ENCODE measurements at places on chromosomes 4 and X. TPM values are rescaled to one million over a fixed set of nuclear protein-coding genes. Genes with fewer than 3 reads are reported as not detected.

- DNase-seq: no peak
These were observed 578 bp downstream of the DCUN1D4 start for GRCh38 chr4:51843309-51844152.

DNA sequence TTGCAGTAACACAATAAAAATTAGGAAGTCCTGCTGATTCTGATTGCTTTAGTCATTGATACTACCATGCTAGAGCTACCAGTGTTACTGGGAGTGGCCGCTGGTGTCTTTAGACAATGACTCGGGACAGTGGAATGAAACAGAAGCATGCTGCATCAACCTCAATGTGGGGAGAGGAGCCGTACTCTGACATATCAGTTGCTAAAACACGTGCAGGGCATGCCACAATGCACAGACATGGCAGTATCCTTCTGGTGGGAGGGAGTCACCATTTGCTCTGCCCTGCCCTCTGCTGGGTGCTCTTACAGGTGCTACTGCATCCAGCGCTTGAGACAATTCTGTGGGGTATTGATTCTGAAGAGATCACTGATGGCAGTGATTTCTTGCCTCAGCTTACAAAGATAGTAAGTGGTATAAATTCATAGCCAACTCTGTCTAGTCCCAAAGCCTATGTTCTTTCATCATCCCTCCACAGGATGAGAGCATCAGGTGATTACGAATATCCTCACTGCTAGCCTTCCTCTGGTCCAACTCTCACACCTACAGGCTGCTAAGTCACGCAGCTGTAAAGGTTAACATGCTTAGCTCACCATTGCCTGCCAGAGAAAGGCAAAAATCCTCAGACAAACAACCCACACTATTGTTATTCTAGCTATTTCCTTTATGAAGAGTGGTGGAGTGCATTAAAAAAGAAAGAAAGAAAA lies 43.7 kb downstream of the NSG1 start:
- peak; percentile 10 for DNase-seq

GRCh38 chrX:2523911-2524310 lies 23.1 kb upstream of the DHRSX start:
- no peak for DNase-seq

DNA sequence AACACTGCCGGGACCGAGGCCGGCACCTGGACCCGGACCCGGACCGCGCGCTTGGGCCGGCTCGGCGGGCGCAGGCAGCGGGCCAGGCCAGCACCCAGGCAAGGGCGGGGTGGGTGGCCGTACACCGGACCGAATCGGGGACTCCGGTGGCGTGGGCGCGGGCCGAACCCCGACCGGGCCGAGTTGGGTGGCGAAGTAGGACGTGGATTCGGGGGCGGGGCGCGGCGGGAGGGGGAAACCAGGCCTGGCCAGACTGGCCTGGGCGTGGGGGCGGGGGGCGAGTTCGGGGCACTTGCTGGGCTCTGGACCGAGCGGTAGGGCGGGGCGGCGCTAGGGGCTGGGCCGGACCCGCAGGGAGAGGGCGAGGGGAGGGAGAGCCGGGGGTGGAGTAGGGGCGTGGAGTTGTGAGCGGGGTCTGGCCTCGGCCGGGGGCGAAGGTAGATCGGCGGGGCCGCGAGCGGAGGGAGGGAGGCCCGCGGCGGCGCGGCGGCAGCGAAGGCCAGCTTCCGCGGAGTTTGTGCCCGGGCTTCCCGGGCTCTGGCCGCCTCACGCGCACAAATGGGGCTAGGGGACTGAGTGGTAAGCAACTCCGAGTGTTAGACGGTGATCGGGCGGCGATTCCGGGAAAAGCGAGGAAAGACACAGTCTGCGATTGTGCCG lies 1.8 kb upstream of the BCORL1 start:
- DNase-seq: no peak

DNA sequence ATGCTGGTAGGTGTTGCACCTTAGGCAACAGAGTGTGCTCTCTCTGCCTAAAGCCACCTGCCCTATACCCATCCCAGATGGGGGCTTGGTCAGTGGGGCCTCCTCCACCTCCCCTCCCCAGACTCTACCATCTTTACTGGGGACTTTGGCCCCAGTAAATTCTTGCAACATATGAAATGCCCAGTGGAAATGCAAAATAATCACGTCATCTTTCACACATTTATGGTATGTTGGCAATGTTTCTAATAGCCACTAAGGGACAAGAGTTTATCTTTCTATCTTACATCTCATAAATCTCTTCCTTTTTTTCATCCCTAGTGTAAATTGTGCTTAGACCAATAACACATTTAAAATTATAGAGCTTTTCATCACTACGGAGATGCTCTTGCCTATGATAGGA lies 103.0 kb upstream of the MAML3 start:
- no peak for DNase-seq

GRCh38 chr4:156419080-156419685 lies 465.5 kb upstream of the CTSO start:
- DNase-seq: no peak

- DNase-seq: no peak
These were observed 12.0 kb downstream of the NSDHL start for GRCh38 chrX:152842772-152843338.

DNA sequence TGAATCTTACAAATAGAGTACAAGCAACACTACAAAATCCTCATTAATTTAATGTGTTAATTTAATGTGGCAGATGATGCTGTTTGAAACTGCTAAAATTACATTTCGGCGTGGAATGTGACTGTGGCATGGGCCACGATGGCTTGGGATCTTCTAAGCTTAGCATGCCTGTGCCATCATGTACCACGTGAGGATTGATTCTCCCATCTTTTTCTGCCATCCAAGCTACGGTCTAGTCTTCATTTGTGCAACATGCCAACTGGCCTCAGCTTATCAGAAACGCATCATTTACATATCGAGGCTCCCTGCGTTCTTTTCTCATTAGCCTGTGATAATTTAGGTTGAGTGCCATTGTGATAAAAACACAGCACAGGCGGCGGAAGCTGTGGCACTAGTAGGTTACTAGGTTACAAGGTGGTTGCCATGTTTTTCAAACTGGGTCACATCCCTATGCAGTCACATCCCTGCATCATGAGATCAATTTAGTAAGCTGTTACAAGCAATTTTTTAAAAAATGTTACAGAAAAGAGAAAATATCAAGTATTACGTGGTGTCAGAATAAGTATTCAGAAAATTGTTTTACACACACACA lies 189.9 kb upstream of the RBPJ start:
- no peak for DNase-seq

DNA sequence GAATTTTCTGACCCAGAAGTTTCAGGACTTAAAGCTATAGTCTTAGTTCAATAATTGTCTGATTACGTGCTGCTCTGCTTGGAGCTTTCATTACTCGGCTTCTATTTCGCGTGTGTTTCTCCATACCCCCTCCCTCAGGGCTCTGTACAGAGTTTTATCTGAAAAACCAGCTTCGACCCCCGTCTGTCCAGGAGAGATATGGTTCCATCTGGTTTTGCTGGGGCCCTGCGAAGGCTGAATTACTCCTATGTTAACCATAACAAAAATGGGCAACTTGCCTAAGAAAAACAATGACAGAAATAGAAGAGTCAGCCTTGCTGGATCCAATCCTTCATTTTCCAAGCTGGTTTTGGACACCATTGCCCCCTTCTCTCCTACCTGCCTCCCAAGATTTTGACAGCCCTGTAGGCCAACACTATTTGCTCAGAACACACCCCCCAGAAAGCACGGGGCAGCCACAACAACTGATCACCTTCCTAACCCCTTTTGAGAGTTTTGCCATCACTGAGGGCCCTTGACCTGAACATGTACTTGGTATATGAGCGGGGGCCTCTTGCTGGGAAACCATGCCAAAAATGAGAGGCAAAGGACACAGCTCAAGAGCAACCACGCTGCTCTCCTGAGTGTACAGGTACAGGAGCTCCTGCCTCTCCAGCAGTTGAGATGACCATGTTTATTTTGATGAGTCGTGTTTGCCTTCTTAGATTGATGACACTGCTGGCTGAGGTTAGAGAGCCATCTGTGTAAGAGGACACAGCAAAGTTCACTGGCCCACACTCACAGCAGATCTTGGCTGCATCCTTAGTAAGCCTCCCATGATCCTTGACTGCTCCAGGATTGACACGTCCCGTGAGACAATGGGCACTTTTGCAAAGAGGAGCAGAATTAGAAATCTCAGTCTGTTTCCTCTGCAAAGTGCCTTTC lies 36.2 kb upstream of the ATP6AP2 start:
- no peak for DNase-seq

DNA sequence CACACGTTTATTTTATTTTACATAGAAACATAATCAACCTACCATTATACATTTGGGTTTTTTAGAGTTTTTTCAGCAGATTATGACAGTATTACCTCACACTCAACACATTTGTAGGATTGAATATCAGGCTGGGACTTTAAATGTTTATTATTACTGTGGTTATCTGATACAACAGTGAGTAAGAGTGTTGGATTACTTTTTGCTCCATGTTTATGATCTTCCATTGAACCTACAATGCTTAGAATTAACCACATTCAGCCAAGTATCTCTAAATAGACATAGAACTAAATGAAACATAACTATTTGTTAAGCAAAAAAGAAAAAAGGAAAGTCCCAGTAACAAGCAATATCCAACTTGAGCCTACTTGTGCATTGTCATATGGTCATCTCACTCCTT lies 607.4 kb upstream of the PITX2 start:
- DNase-seq: no peak

DNA sequence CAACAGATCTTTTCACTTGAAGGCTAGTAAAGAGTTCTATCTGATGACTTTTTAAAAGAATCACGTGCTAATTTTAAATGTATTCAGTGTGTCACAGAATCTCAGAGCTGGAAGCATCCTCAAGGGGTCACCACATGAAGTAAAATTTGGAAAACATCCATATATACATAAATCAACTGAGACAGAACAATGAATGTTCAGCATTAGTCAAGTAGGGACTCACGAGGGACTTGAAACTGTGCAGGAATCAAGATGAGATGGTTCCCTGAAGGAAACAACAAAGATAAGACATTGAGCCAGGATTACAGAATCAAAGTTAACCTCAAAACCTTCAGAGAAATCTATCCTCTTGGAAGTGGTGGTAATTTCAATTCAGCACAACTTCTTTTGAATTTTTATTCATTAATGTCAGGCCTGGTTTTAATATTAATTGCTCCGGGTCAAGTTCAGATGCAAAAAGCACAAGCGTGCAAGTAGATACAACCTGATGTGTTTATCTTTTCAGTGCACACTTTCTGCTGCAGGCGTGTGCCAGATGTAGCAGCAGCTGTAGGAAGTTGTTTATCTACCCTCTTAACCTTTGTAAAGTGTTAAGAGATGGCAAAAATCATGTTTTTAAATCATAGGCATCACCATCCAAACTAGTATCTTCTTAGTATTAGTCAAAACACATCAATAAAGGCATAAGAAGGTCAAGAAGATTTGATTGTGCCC lies 87.7 kb upstream of the SRD5A3 start:
- no peak for DNase-seq

DNA sequence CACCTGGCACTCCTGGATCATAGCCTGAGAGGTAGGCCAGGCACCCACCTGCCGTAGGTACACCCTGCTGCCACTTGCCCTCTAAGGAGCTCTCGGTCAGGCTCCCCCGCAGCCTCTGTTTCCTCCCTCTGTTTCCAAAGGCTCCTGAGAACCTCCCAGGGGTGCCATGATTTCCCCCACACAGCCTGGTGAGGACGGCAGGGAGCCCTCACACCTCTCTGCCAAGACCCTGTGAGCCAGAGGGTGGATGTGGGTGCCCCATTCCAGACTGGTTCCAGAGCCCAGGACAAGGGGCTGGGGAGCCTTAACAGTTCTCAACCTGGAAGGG lies 1.6 kb upstream of the ABLIM2 start:
- no peak for DNase-seq

- no peak for DNase-seq
These were observed 57.3 kb downstream of the GSTCD start for GRCh38 chr4:105765690-105766407.

DNA sequence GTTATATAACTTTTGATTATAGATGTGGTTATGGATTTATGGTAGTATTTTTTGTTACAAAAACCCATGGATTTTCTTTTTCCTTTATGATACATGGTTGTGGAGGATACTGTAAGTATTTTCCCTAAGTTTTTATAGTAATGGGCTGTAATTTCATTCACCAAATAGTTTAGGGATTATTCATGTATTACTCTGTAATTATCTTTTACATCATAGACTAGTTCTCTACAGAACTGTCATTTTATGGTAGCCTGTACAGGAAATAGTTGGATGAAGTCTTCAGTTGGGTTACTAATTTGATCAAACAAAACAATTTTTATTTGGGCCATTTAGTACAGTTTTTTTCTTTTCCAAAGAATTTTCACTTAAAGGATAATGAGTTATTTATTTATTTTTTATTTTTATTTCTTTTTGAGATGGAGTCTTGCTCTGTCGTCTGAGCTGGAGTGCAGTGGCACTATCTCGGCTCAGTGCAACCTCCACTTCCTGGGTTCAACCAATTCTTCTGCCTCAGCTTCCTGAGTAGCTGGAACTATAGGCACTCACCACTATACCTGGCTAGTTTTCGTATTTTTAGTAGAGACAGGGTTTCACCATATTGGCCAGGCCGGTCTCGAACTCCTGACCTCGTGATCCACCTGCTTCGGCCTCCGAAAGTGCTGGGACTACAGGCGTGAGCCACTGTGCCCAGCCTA lies 42.1 kb downstream of the RBPJ start:
- no peak for DNase-seq

GRCh38 chr4:130563185-130563888 lies 1467.4 kb downstream of the C4orf33 start:
- DNase-seq: no peak

- no peak for DNase-seq
These were observed 97.6 kb downstream of the RAB28 start for GRCh38 chr4:13386405-13387107.

GRCh38 chrX:47628982-47629381 lies 748 bp downstream of the CFP start:
- no peak for DNase-seq

GRCh38 chrX:123878252-123878721 lies 18.4 kb downstream of the XIAP start:
- no peak for DNase-seq

Gene ADGRG4
- not detected for total RNA-seq

Gene PHOX2B
- total RNA-seq: not detected

Gene IRAK1
- total RNA-seq: 432 TPM

Gene DBET
- total RNA-seq: not detected

Gene CCNG2
- total RNA-seq: 18.4 TPM

Gene SPANXN3
- not detected for total RNA-seq

Gene STK32B
- total RNA-seq: 11.6 TPM

Gene PARM1
- 0.21 TPM for total RNA-seq

Gene ADAM29
- total RNA-seq: not detected

Gene TBC1D9
- 21.7 TPM for total RNA-seq

Gene UGT2B17
- not detected for total RNA-seq

Gene CT45A3
- total RNA-seq: not detected
